ENCODE measurements at places on chromosomes 5 and 9.

DNA sequence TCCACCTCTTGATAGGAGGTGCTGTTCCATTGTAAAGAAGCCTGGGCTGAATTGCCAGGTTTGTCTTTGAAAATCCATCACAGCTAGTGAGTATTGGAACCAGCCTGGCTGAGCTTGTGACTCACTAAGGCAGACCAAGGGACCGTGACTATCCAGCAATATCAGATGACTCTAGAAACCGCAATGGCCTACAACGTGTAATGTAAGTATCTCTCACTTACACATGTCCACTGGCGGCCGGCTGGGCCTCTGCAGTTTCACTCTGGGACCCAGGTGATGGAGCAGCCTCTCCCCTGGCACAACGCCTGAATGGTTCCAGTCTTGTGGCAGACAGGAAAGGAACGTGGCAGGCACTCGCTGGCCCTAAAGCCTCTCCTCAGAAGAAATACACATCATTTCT, 3.1 kb upstream of the HRH2 start:
- DNase-seq: peak; percentile 37

DNA sequence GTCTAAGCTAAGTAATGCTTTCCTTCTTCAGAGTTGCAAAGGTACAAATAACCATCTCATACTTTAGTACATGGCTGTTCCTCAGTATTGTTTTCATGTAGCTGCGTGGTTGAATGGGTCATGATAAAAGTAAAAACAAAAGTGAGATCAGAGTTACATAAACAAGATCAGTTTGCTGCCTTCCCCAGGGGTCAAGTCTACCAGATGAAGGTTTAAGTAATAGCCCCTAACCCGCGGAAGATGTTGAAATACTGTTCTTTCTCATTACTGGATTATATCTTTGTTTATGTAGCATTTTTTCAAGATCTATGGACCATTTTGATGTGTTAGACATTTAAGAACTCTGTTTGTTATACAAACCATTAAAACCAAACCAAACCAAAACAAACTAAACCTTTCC, 34.1 kb upstream of the ARRDC3 start:
- no peak for DNase-seq

DNA sequence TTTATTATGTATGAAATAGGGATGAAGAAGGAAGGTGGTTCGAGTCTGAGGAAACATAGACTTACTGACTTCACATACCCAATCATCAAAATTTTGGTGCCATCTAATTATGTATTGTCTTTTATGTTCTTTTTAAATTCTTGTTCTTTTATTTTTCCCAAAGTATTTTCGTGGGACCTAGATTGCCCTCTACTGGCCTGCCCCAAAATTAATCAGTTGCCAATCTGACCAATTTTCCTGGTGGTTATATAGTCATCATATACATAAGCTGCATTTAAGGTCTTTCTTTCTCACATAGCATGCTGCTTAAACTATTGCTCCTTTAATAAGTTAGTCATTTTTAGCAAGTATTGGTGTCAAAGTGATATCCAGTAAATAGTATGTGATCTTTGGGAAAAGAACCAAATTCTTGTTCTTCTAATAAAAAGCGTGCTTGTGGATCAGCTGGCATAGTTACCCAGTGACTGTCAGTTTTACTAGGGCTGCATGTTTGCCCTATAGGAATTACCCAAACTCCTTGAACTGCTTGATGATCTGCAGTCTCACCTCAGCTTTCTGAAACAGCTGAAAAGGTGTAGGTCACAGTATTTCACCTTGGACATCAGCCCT, 223.5 kb downstream of the SH3GL2 start:
- no peak for DNase-seq

DNA sequence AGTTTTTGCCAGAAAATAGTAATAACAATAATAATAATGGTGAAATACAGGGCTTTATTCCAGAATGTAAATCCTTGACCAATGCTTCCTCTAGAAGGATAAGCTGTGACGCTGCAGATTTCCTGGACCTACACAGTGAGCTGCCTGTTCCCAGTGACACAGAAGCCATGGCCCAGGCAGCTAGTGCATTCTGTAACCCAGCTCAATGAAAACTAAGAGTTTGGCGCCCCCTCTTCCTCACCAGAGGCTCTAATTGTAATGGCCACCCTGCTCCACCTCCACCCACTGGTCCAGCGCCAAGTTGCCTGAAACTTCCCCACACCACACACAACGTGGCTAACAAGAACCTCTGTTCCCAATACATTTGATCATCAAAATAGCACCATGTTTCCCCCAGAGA, 248.1 kb downstream of the CETN3 start:
- no peak for DNase-seq

- DNase-seq: peak; percentile 66
These were observed 11.5 kb upstream of the SPATA24 start for GRCh38 chr5:139415221-139415861.

DNA sequence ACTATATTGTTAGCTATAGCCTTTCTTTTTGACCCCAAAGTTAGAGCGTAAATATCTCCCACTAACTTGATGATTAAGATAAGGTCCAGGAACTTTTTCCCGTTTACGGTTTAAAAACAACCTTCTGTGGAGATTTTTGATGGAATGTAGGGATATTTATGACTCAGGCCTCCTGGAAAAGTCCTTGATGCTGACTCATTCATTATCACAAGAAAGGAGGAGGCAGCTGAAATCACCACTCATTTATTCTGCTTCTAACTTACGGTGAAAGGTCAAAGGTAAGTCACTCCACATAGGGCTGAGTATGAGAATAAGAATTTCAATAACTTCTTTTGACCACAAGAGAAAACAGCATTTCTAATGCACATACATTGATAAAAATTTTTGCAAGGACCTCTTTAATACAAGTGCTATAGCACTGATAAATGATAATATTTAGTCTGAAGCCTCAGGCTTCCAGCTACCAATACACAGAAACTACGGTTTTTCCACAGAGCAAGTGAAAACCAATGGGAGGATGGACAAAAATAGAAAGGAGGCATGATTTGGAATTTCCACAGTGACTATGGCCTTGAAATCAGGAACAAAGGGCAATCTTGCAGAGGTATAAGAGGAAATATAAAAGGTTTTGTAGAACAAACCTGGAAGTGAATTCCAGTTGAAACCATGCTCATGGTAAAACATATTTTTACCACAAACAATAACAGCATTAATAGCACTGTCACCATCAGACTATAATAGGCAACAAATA, 146.5 kb downstream of the PPP2R2B start:
- no peak for DNase-seq

DNA sequence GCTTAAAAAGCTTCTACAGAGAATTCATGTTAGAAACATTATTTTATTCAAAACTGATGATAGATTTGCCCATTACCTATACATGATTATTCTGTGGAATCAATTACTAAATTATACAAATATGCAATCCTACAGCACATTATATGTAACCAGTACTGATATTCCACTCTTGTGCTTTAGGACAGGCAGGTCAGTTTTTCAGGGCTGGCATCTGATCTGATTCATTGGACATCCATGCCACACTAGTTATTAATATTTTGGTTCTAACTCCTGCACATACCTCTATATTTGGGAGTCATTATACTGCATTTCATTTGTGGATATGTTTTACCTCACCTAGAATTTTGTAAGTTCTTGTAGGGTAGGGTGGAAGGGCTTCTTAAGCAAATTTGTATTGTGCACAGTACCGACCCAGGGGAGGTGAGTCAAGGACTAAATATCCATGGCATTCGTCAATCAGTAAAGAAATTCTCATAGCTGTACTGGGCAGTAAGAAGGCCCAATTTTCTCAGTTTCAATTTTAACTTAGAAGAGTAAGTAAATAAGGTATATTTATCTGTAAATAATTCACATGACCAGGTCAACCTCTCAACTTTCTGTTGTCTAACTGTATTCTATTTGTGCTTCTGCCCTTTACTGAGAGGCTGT, 33.5 kb downstream of the ELOVL7 start:
- DNase-seq: no peak

DNA sequence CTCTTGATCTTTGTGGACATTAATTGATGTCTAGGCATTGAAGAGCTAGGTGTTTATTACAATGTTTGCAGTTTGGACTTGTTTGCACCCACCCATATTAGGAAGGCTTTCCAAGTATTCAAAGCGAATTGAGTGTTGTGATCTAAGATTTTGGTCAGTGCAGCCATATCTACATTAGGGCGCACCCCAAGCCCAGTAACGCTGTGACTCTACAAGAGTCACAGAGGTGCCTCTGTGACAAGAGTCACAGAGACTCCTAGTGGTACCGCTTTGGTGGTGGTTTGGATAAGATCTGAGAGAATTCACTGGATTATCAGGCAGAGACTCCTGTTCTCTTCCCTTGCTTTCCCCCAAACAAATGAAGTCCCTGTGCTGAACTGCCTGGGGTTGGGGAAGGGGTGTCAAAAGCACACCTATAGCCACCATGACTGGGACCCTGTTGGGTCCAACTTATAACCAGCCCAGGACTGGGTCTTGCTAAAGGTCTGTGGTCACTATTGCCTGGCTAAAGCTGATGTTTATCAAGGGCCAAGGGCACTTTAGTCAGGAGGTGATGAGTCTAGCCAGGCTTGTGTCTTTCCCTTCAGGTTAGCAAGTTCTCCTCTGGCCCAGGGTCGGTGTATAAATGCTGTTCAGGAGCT, 114.1 kb upstream of the RIOK2 start:
- no peak for DNase-seq

DNA sequence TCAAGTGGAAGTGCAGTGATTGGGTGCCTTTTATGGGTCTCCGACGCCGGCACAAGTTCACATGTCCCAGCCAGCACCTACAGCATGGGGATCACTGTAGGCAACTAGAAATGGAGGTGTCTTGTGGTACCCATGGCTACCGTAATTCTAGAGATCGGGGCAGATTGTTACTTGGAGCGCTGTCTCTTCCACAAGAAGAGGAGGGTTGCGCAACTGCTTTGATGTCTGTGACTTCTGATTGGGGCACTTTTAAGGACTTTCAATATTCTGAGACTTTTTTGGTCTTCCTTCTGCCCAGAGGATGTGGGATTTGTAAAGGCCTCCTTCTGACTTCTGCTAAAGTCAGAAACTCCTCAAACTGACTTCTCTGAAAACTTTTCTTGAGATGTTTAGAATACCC, 41.9 kb downstream of the GLRX start:
- no peak for DNase-seq

GRCh38 chr5:111848476-111848875, 91.5 kb upstream of the NREP start:
- no peak for DNase-seq

- no peak for DNase-seq
These were observed 368.1 kb downstream of the DTWD2 start for GRCh38 chr5:118620233-118620632.

All from stimulated activated CD4-positive, alpha-beta T cell treated with anti-CD3 and anti-CD28 coated beads, Interleukin-1b, Interleukin-23, amount 100 ng/mL, for 48 hours (primary cell).